ENCODE measurements at places on chromosomes 4 and X.

- no peak for DNase-seq
Measured at GRCh38 chrX:137352101-137352660, 213.7 kb upstream of the ZIC3 start.

DNA sequence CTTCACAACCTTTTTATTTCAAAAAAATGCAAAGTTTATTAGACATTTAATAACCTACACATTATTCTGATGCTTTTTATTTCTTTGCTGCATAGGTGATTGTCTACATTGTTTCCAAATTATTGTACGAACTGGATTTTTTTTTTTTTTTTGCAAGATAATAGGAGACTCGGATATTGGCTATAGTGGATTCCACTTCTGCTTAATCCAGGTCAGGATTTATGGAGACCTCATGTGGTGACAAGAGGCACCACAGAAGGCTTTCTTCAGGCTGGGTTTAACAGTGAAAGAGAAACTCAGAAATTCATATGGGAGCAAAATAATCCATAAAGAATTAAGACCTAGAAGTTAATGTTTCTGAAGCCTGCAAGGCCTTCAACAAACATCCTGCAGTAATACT lies 2.4 kb upstream of the SLIT2 start:
- no peak for DNase-seq

GRCh38 chr4:140028101-140028500 lies 125.9 kb downstream of the MAML3 start:
- no peak for DNase-seq

DNA sequence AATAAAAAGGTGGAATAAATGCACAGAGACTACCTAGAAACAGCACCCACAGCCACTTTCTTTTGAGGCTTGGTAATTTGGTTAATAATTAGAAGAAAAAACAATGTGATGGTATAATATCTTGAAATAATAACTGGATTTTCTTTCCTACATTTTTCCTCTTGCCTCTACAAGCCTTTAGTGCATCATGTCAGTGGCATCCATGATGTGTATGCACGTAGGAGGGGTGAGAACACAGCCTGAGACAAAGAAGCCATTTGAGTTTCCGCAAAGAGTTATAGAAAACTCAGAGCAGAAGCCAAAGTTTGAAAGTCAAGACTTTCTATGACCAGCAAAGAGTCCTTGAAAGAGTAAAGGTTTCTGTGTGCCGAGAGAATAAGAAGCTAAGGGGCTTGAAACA lies 461.3 kb downstream of the BCOR start:
- no peak for DNase-seq

GRCh38 chr4:83046693-83047473 lies 11.9 kb downstream of the COPS4 start:
- DNase-seq = no peak

- DNase-seq = peak; percentile 76
Measured at GRCh38 chrX:48957477-48957826, at the start of gene OTUD5. OTUD5 (minus strand) TSS chrX:48957607; CDS start chrX:48957570, 37 bp downstream.

DNA sequence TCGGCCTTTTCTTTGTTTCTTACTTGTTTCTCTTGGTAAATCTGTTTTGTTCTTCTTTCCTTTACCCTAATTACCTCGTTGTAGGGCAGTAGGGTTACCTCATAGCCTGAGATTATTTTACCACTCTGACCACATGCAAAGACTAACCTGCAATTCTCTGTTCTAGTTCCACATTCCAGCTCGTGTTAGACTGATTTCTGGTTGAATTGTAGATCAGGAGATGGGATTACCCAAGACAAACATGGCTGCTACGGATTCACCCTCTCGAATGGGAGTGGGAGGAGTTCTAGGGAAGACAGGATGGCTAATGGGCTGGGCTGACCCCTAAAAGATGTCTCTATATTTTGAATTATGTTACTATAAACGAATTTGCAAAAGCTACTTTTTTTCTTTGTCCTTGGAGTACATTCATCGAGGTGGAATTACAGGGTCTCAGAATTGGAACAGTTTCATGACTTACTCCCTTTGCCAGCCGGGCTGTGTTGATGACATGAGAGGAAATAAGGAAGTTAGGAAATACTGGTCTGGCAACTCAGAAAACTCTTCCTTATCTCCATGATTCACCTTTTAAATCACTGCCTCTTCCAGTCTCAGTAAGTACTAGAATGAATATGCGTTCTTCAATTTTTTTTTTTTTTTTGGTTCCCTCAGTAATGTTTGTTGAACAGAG lies 36.7 kb upstream of the FBXW7 start:
- no peak for DNase-seq

DNA sequence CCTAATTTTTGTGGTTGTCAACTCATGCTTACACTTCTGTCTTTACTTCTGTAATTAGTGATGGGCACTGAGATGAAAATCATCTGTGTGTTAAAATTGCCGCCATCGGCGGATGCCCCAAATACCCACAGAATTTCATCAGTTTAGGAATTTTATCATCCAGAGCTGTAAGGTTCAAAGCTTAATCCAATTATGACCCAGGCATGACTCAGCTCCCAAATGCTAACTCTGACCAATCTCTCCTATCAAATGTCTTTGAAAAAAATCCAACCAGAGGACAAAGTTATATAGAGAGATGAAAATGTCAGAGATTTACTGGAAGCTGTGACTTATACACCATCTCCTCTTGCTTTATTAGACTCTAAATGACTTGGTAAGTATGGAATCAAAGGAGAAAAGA lies 1048.7 kb upstream of the PRKX start:
- no peak for DNase-seq

DNA sequence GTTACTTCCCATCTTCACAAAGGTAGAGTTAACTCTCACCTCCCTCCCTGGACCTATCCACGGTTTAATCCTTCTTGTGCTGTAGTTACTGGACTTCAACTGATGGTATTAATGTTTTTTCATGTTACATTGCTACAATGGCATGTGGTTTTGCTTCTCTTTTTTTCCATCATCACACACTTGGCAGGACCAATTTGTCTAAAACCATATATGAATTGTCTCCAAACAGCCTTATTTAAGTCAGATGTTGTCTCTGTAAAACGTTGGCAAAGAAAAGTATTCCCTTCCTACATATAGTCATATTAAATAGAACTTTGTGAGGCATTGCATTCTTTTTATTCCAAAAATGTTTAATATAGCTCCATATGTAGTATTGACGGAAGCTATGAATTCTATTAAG lies 15.5 kb downstream of the PRRG1 start:
- no peak for DNase-seq

DNA sequence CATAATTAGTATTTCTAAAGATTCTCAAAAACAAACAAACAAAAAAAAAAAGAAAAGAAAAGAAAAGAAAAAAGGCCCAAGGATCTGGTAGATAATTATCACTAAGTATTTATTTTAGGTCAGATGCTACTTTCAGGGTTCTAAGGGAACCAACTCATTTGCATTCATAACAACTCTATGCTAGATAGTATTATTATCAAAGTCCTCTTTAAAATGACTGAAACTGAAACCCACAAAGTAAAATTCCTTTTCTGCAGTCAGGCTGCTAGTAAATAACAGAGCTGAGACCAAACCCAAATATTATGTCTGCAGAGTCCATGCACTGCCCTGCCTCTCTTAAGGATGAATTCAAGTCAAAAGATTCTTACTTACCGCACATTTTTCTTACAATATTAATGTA lies 38.3 kb upstream of the MAPK10 start:
- DNase-seq = no peak

- DNase-seq = no peak
Measured at GRCh38 chr4:138835832-138836533, 179.6 kb upstream of the NOCT start.

DNA sequence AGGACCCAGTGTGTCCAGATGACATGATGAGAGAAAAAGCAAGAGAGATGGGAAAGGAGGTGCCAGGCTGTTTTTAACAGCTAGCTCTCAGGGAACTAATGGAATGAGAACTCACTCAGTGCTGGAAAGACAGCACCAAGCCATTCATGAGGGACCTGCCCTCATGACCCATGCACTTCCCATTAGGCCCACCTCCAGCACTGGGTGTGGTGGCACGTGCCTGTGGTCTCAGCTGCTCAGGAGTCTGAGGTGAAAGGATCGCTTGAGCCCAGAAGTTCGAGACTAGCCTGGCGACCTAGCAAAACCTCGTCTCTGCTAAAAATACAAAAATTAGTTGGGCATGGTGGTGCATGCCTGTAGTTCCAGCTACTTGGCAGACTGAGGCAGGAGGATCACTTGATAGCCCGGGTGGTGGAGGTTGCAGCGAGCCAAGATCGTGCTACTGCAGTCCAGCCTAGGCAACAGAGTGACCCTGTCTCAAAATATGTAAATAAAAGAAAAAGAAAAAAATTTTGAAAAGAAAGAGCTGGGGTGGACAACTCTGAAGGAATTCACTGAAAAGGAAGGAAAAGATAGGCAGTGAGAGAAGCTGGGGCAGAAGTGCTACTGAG lies 50.9 kb downstream of the FAM193A start:
- no peak for DNase-seq

DNA sequence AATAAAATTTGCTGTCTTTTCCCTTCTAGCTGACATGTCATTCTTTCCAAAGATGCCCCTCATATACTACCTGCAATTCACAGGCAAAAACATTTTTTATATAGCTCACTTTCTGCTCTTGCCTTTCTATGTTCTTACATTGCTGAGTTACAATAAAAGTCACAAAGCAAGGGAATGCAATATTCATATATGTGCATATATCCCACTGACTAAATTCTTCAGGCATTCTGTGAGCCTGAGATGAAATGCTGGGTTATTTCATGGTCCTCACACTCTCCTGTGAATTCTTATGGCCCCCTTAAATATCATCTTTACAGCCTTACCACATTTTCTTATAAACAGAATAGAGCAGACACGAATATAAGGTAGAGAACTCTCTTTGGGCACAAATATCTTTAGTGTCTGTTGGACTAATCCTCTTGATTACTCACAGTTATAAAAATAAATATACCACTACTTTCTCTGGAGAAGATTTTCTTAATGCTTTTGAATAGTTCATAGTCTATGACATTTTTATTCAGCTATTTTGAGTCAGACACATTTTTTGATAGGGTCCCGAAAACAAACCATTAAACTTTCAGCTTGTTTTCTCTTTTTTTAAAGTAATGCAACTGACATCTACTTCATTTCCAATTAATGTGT lies 84.1 kb upstream of the H2AZ1 start:
- no peak for DNase-seq

GRCh38 chr4:42954963-42955669 lies 62.6 kb downstream of the GRXCR1 start:
- no peak for DNase-seq

- no peak for DNase-seq
Measured at GRCh38 chrX:136586386-136586785, 54.4 kb downstream of the VGLL1 start.

DNA sequence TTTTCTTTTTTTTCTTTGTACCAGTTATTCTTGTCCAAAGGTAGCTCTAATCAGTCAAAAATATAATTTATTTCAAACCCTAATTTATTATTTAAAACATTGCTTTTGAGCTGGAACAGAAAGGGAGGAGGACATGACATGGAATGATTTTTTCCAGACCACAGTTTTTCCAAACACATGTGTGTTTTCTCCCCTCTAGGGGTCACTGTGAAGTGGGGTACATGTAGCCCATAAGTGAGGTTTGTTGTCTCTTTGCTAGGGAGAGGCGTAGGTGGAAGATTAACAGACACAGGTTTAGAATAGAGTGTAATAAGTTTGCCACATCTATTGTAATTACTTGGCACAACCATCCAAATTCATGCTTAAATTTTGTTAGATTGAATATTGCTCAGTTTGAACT lies 83.0 kb downstream of the TNIP2 start:
- no peak for DNase-seq

DNA sequence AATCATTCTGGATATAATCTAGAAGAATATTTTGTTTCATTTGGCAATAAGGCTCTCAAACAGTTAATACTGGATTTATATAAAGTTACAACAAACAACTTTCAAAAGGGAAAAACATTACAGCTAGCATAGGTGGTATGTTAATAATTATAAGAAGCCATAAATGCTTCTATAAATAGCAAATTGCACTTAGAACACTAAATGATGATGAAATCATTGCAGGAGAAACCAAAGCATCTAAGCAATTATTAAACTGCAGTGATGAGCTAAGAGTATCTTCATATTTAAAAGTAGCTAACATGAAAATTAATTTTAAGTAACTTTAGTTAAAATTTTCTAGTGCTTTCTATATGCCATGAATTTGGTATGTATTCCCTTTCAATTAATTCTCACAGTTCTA lies 189.5 kb downstream of the CENPC start:
- no peak for DNase-seq

GRCh38 chr4:27787195-27787594 lies 926.6 kb downstream of the STIM2 start:
- no peak for DNase-seq

DNA sequence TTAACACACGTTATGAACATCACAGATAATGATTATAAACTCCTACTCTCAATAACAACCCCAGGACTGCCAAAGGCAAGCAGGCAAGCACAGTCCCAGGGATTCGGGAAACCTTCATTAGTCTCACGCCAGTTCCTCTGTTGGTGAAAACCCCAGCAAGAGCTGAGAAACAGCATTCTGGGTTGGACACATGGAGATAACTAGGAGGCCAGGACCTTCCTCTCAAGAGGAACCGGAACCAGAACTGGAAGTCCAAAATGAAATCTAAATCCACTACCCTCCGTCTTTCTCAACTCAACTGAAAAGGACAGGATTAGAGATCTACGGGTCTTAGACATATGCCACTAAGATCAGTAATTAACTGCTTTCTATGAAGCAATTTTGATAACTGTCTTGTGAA lies 3.8 kb downstream of the VEGFC start:
- DNase-seq = no peak

DNA sequence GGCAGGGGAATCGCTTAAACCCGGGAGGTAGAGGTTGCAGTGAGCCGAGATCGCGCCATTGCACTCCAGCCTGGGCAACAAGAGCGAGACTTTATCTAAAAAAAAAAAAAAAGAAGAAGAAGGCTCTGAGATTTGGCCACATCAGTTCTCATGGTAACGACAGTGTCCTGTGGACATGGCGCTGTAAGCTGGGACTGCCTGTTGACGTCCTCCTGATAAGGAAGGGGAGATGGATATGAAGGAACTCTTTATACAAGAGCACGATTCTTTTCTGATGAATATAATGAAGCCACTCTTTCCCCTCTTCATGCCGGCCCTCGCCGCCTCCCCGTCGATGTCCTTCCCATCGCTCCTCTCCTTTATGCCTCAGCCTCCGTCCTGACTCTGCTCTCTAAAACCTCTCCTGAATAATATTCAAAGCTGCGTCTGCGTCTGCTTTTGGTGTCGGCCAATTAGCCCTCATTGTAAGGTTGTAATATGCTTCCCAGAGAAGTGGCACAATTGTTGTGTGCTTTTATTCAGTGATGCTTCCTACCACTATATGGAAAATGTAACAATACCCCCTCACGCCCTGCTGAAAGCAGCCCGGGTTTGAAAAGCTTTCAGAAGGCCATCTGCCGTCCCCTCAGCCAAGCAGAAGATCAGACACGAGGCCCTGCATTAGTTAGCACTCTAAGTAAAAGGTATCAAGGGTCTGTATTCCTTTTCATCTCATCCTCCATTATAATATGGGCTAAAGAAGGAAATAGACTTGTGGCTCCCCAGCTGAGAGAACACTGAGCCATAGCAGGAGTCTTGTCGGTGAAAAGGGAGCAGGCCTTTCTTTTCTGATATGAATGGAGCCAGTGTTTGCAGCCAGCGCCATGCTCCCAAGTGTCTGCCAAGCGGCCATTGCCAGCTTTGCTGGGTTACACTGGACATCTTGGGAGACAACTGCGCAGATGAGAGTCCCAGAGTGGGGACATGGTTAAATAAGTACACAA lies 22.1 kb upstream of the SCOC start:
- DNase-seq = no peak

GRCh38 chrX:44400588-44400987 lies 57.1 kb upstream of the EFHC2 start:
- DNase-seq = no peak
